ENCODE measurements at places on chromosomes 5 and 9. TPM values are rescaled to one million over a fixed set of nuclear protein-coding genes. Genes with fewer than 3 reads are reported as not detected.

PCA3 gene
- total RNA-seq: not detected

SH3RF2 gene
- 4.5 TPM for total RNA-seq

TXNDC8 gene
- not detected for total RNA-seq

FOXD4L3 gene
- total RNA-seq: not detected

IFNB1 gene
- not detected for total RNA-seq

TAF11L5 gene
- total RNA-seq: not detected

SPATA31D4 gene
- not detected for total RNA-seq

ARL10 gene
- total RNA-seq: 4.8 TPM

HARS2 gene
- 29.8 TPM for total RNA-seq

CDH9 gene
- total RNA-seq: not detected

PJA2 gene
- 73.7 TPM for total RNA-seq

ADAMTS2 gene
- total RNA-seq: not detected
